IMR-90 (cell line): ENCODE measurements at places on chromosomes 7 and 10. TPM values are rescaled to one million over a fixed set of nuclear protein-coding genes. Genes with fewer than 3 reads are reported as not detected.

Gene BHLHA15
- total RNA-seq, result not detected in 2 replicates

DNA sequence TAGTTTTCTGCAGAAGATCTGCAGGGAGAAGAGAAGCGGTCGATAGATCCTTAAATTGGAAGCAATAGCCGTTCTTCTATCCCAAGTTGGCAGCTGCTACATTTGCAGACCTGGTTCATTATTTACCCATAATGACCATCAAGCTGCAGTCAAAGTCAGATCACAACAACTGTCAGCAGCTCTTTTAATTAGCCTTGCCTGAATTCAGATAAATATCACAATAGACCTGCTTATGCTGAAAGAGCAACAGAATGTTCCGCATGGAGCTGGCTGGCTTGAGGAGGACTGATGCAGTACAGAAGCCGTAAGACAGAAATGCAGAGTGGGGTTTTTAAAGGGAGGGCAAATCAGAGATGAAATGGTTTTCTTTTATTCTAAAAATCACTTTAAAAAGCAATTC lies 109.4 kb downstream of the HIBADH start:
- H3K4me1 ChIP-seq, result no peaks in the 10 kb centered on the region
- no peak overlapping the region for H3K27ac ChIP-seq

- H3K36me3 ChIP-seq, result no peaks in the 10 kb centered on the region
- DNase-seq, result no peak
- H3K27me3 ChIP-seq, result no peaks in the 10 kb centered on the region
These were observed 107.1 kb upstream of the CDCA7L start for GRCh38 chr7:22052674-22053365.

DNA sequence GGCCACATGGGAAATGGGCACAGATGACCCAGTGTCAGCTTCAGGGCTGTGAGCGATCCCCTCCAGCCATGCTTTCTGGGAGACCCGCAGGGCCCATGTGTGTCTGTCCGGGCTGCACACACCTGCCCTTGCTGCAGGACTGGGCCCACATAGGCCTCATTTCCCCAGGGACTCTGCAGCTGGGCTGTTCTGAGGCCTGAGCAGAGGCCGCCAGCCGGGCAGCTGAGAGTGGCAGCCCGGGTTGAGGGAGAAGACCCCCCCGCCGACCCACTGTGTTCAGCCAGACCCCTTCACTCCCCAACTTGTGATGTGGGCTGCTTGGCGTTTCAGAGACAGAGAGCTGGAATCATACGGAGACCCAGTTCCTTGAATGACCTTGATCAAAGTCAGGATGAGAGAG lies 50.1 kb upstream of the DPYSL4 start:
- no peak overlapping the region for H3K4me3 ChIP-seq
- no peak for DNase-seq
- H3K36me3 ChIP-seq, result no peaks in the 10 kb centered on the region
- peaks cover 5% of the 10 kb centered on the region for H3K27me3 ChIP-seq
- no peak overlapping the region for H3K27ac ChIP-seq
- no peaks in the 10 kb centered on the region for H3K4me1 ChIP-seq

Gene DRGX
- not detected in 2 replicates for total RNA-seq

GRCh38 chr10:34098821-34099567 lies 716.1 kb downstream of the PARD3 start:
- H3K36me3 ChIP-seq, result no peaks in the 10 kb centered on the region
- no peak overlapping the region for H3K4me3 ChIP-seq
- peaks cover 13% of the 10 kb centered on the region for H3K4me1 ChIP-seq

DNA sequence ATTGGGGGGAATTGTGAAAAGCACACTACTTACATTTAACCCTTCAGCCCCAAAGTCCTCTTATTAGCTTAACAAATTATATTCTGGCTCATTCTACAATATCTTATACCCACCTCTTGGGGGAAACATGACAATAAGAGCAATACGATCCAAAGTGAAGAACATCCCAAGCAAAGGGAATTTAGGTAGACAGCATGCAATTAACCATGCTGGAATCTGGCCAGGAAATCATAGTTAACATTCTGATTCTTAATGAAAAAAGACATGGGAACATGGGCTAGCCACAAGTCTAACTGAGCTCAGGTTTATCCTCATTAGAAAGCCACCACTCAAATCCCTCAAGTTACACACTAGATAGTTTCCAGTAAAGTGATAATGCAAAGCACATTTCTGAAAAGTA lies 241.9 kb upstream of the SLC26A5 start:
- no peak overlapping the region for H3K27ac ChIP-seq
- no peaks in the 10 kb centered on the region for H3K27me3 ChIP-seq
- no peak for DNase-seq
- peaks cover 6% of the 10 kb centered on the region for H3K4me1 ChIP-seq
- no peaks in the 10 kb centered on the region for H3K36me3 ChIP-seq

DNA sequence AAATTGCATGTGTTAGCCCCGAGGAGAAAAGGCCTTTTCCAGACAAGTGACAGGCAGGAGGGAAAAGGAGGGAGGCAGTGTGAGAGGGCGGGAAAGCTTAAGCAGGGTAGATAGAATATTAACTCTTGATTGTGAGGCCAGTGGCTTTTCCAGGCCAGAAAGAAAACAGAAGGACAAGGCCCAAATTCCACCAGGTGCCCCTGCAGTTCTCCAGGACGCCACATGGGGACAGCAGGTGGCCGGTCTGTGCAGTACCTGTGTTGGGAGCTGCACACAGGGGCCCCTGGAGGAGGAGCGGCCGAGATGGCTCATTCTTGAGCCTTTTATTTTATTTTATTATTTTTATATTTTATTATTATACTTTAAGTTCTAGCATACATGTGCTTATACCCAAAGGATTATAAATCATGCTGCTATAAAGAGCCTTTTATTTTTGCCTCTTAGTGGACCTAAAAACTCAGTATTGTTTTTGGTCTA lies 141.3 kb upstream of the KLF14 start:
- peaks cover 48% of the 10 kb centered on the region for H3K36me3 ChIP-seq
- peaks cover 24% of the 10 kb centered on the region for H3K4me1 ChIP-seq
- no peaks in the 10 kb centered on the region for H3K27me3 ChIP-seq
- H3K4me3 ChIP-seq, result no peak overlapping the region

- H3K4me1 ChIP-seq, result no peaks in the 10 kb centered on the region; the same call in 1 of the 2 replicates
- DNase-seq, result no peak
- no peak overlapping the region for H3K27ac ChIP-seq
- no peaks in the 10 kb centered on the region; the same call in 1 of the 2 replicates for H3K27me3 ChIP-seq
- H3K36me3 ChIP-seq, result no peaks in the 10 kb centered on the region; the same call in 1 of the 2 replicates
These were observed 620.8 kb downstream of the KCNMA1 start for GRCh38 chr10:77016855-77017254.

DNA sequence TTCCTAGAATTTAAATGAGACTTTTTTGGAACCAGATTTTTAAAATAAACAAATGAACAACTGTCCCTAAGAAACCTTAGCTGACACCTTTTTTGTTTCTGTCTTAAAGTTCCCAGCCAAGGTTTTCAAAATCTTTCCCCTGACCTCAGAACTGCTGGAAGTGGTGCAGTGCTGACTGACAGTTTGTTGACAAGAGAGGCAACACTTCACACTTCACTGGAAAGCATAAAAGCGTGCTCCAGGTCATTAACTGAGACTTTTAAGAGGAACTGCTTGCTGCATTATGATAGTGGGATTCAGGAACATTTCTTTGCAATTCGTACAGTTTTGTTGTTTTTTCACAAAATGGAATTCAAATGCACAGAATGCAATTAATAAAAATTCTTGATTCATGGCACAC lies 36.2 kb downstream of the SYPL1 start:
- no peaks in the 10 kb centered on the region for H3K36me3 ChIP-seq
- H3K4me3 ChIP-seq, result no peak overlapping the region
- no peak overlapping the region for H3K27ac ChIP-seq
- H3K27me3 ChIP-seq, result peaks cover 9% of the 10 kb centered on the region
- no peaks in the 10 kb centered on the region for H3K4me1 ChIP-seq

GRCh38 chr7:115122388-115122787 lies 200.5 kb downstream of the MDFIC start:
- H3K4me3 ChIP-seq, result no peak overlapping the region
- H3K27me3 ChIP-seq, result no peaks in the 10 kb centered on the region
- H3K36me3 ChIP-seq, result no peaks in the 10 kb centered on the region
- no peak overlapping the region for H3K27ac ChIP-seq

GRCh38 chr10:93028883-93029282 lies 31.7 kb upstream of the CYP26C1 start:
- peaks cover 12% of the 10 kb centered on the region for H3K4me1 ChIP-seq
- H3K27me3 ChIP-seq, result no peaks in the 10 kb centered on the region
- no peak overlapping the region for H3K4me3 ChIP-seq
- DNase-seq, result peak; percentile 67
- no peak overlapping the region for H3K27ac ChIP-seq

GRCh38 chr7:3140834-3141233 lies 97.2 kb upstream of the CARD11 start:
- DNase-seq, result no peak
- H3K27ac ChIP-seq, result no peak overlapping the region
- H3K4me1 ChIP-seq, result no peaks in the 10 kb centered on the region
- no peaks in the 10 kb centered on the region for H3K36me3 ChIP-seq

Gene OPALIN
- not detected in 2 replicates for total RNA-seq

DNA sequence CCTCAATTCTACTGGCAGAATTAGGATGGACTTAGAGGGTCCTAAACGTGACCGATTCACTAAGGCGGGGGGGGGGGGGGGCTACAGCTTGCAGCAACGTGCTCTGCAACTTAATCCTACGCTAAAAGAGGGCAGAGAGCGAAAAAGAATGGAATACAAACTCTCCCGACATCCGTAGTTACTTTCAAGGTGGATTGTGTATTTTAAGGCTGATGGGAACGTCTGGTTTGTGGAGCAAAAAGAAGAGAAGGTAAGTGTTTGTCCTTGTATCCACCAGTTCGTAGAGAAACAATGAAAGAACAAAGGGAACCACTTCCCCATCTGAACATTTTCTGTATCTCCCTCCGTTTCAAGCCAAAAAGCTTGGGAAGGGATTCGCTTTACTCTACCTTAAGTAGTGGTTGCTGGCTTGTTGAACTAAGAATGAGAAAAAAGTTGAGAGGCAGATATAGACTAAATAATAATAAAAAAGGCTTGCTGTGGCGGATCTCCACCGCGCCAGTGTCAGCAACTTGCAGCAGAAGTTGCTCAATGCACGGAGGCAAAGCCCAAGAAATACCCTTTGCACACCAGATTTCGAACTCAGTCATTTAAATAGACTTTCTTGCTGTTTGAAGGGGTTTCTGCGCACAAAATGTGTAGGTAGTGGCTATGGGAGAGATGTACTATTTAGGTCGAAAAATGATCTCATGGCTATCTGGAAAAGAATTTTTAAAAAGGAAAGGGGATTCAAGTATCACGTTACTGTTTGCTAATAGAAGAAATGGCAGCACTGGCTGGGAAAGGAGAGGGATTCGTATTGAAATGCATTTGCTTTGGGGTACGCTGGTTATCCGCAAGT lies 736 bp downstream of the SKIDA1 start:
- H3K27ac ChIP-seq, result peak overlapping the region; percentile 98
- H3K4me3 ChIP-seq, result peak overlapping the region; percentile 62
- no peaks in the 10 kb centered on the region for H3K27me3 ChIP-seq
- DNase-seq, result peak; percentile 67
- peaks cover 3% of the 10 kb centered on the region; the same call in 1 of the 2 replicates for H3K4me1 ChIP-seq

DNA sequence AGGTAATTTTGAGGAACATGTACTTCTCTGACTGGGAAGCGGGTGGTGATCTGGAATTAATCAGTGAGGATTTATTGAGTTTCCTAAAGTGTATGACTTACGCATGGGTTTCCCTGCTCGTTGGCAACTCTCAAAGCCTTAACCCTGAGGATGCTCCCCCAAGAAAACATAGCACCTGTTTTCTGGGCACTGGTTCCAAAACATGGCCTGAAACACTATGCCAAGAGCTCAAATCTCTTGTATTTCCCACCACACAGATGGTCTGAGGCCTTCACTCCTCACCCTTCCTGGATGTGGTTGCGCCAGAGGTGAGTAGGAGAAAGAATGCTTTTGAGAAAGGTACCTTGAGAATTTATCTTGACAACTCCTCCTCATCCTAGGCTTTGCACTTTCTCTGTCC lies 250.4 kb downstream of the FZD1 start:
- H3K36me3 ChIP-seq, result no peaks in the 10 kb centered on the region
- no peak overlapping the region for H3K27ac ChIP-seq
- DNase-seq, result no peak
- H3K4me1 ChIP-seq, result no peaks in the 10 kb centered on the region
- no peak overlapping the region for H3K4me3 ChIP-seq

- H3K27ac ChIP-seq, result no peak overlapping the region
- H3K4me3 ChIP-seq, result no peak overlapping the region
- no peaks in the 10 kb centered on the region for H3K36me3 ChIP-seq
These were observed 277.3 kb downstream of the SDK1 start for GRCh38 chr7:3578399-3578798.

- no peak overlapping the region for H3K27ac ChIP-seq
- H3K36me3 ChIP-seq, result no peaks in the 10 kb centered on the region
These were observed 13.1 kb downstream of the CC2D2B start for GRCh38 chr10:95920798-95921426.

DNA sequence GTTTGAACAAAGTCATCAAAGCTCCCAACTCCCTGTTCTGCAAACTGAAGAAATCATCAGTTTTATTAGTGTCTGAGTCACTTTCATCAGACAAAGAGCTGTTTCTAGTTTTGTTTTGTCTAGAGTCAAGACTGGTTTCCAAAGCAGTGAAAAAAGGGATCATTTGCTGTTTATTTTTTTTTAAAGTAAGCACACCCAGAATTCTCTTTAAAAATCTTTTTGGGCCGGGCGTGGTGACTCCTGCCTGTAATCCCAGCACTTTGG lies 972.0 kb upstream of the CELF2 start:
- H3K4me1 ChIP-seq, result peaks cover 1% of the 10 kb centered on the region; the same call in 1 of the 2 replicates
- no peak for DNase-seq
- H3K4me3 ChIP-seq, result no peak overlapping the region
- H3K27me3 ChIP-seq, result no peaks in the 10 kb centered on the region

Gene AGR2
- total RNA-seq, result not detected in 2 replicates

- no peaks in the 10 kb centered on the region for H3K36me3 ChIP-seq
- no peak for DNase-seq
- no peaks in the 10 kb centered on the region for H3K27me3 ChIP-seq
- no peaks in the 10 kb centered on the region for H3K4me1 ChIP-seq
These were observed 162.0 kb downstream of the IQUB start for GRCh38 chr7:123372368-123372767.

Gene ARHGEF5
- total RNA-seq, result under 0.01 TPM in 2 replicates

DNA sequence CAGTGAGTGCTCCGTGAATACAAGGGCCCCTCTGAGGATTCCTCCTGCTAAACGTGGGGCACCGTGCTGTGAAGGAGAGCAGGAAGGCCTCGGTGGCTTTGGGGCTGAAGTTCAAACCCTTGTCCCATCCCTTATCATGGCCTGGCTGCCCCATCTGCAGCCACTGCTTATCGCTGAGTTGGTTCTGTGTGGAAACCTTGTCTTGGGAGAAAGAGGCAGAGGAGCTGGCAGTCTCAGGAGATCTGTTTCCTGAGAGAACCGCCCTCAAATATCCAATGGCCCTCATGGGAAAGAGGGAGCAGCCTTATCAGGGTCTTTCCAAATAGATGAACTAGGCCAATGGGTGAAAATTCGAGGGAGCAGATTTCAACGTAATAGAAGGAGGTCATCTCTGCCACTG lies 52.0 kb upstream of the NRF1 start:
- no peak overlapping the region for H3K4me3 ChIP-seq
- no peak for DNase-seq
- no peaks in the 10 kb centered on the region for H3K36me3 ChIP-seq
- H3K4me1 ChIP-seq, result peaks cover 2% of the 10 kb centered on the region; the same call in 1 of the 2 replicates

Gene PCGF5
- total RNA-seq, result 18.1 and 31.9 TPM in 2 replicates

- no peak overlapping the region for H3K27ac ChIP-seq
- H3K36me3 ChIP-seq, result no peaks in the 10 kb centered on the region
- no peak overlapping the region for H3K4me3 ChIP-seq
- H3K27me3 ChIP-seq, result peaks cover 4% of the 10 kb centered on the region; the same call in 1 of the 2 replicates
- DNase-seq, result no peak
These were observed 58.4 kb upstream of the WAPL start for GRCh38 chr10:86579883-86580520.

- H3K4me1 ChIP-seq, result no peaks in the 10 kb centered on the region
- H3K36me3 ChIP-seq, result no peaks in the 10 kb centered on the region
- no peak overlapping the region for H3K4me3 ChIP-seq
- no peaks in the 10 kb centered on the region for H3K27me3 ChIP-seq
These were observed 4.7 kb downstream of the ADARB2 start for GRCh38 chr10:1732564-1732996.
